ENCODE measurements at places on chromosomes 1 and 21.

- H3K4me1 ChIP-seq: no peaks in the 10 kb centered on the region
- DNase-seq: no peak
- no peak overlapping the region for H3K4me3 ChIP-seq
- H3K27ac ChIP-seq: no peak overlapping the region
- no peaks in the 10 kb centered on the region for H3K27me3 ChIP-seq
Observed at GRCh38 chr1:26970810-26971209, 10.5 kb upstream of the KDF1 start.

DNA sequence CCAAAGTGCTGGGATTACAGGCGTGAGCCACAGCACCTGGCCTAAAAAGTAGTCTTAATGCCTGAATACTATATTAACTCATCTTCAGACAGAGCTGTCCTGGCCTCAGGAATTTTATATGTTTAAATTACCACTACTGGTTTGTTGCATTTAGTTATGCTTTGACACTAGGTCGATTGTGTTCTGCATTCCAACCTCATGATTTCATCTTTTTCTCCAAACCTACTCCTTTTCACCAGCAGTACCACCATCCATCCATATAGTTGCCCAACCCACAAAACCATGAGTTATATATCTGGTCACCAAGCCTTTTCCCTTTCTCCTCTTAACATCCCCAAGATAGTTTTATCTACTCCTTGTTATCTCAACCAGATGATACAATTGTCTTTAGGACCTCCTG is 22.6 kb downstream of the FMO5 start:
- DNase-seq: no peak
- H3K27ac ChIP-seq: no peak overlapping the region
- no peaks in the 10 kb centered on the region for H3K27me3 ChIP-seq
- no peak overlapping the region for H3K4me3 ChIP-seq
- no peaks in the 10 kb centered on the region for H3K4me1 ChIP-seq

GRCh38 chr1:202018468-202019234 is 8.3 kb downstream of the ELF3 start:
- no peak overlapping the region for H3K4me3 ChIP-seq
- H3K4me1 ChIP-seq: no peaks in the 10 kb centered on the region
- no peaks in the 10 kb centered on the region for H3K36me3 ChIP-seq
- no peak overlapping the region for H3K27ac ChIP-seq
- H3K27me3 ChIP-seq: no peaks in the 10 kb centered on the region

GRCh38 chr1:224730540-224730939 is 114.4 kb downstream of the CNIH3 start:
- DNase-seq: no peak
- no peaks in the 10 kb centered on the region for H3K4me1 ChIP-seq
- H3K4me3 ChIP-seq: no peak overlapping the region
- no peaks in the 10 kb centered on the region for H3K36me3 ChIP-seq
- H3K27me3 ChIP-seq: no peaks in the 10 kb centered on the region
- H3K27ac ChIP-seq: no peak overlapping the region

GRCh38 chr1:28521502-28522164 is 15.8 kb downstream of the RCC1 start:
- peaks cover 9% of the 10 kb centered on the region for H3K4me1 ChIP-seq
- H3K27me3 ChIP-seq: no peaks in the 10 kb centered on the region
- no peaks in the 10 kb centered on the region for H3K36me3 ChIP-seq
- no peak overlapping the region for H3K27ac ChIP-seq

- peak overlapping the region; percentile 96 for H3K27ac ChIP-seq
- H3K4me3 ChIP-seq: peak overlapping the region; percentile 54
- H3K36me3 ChIP-seq: peaks cover 2% of the 10 kb centered on the region
- H3K27me3 ChIP-seq: no peaks in the 10 kb centered on the region
- H3K4me1 ChIP-seq: peaks cover 31% of the 10 kb centered on the region
Observed at GRCh38 chr1:154960446-154961136, 991 bp downstream of the PYGO2 start.

GRCh38 chr1:31580513-31580870 is 4.2 kb downstream of the TINAGL1 start:
- DNase-seq: no peak
- no peak overlapping the region for H3K4me3 ChIP-seq
- no peak overlapping the region for H3K27ac ChIP-seq
- no peaks in the 10 kb centered on the region for H3K36me3 ChIP-seq
- H3K27me3 ChIP-seq: no peaks in the 10 kb centered on the region

- no peak for DNase-seq
- H3K4me1 ChIP-seq: no peaks in the 10 kb centered on the region
- H3K27ac ChIP-seq: no peak overlapping the region
- peaks cover 3% of the 10 kb centered on the region for H3K27me3 ChIP-seq
- no peak overlapping the region for H3K4me3 ChIP-seq
- no peaks in the 10 kb centered on the region for H3K36me3 ChIP-seq
Observed at GRCh38 chr1:15180189-15180588, 26.6 kb downstream of the TMEM51 start.

DNA sequence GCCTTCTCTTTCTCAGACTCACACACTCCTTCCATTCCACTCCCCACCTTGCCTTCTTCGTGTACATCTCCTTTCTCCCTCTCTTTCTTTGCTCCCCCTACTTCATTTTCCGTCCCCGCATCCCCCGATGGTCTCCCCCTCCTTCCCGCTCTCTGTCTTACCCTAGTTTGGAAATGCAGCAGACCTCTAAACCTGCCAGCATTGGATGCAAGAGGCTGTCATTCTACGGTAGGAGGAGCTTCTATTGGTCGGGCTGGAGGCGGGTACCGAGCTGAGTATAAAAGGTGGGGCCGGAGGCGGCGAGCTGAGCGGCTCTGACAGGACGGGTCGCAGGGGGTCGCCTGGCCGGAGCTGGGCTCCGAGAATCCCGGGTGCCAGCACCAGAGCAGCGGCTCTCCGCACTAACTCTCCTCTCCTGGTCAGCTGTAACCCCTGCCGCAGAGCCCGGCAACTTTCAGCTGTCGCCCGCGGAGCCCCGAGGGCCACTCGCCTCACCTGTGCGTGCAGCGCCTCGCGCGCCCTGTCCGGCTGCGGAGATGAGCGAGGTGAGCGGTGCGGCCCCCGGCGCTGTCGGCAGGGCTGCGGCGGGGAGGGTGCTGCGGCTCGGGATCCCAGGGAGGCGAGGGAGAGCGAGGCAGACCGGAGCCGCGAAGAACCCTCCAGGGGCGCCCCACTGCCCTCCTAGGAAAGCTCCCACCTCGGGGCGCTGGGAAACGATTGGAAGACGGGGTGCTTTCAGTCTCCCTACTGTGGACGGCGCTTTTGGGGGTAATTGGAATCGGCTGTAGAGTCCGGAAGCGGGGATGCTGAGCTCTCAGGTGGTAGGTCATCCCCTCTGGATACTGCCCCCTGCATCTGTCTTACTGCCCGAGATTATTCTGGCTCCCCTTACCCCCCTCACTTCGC is at the start of gene PCP4L1:
TSS of gene PCP4L1 (plus strand) at position 307 of the 906 bp plus-strand sequence. CDS start at position 537, 230 bp downstream.
- peak within 1 kb of the TSS; percentile 43 for H3K4me3 ChIP-seq
- H3K27ac ChIP-seq: no peak within 1 kb of the TSS
- peak; percentile 31 for DNase-seq
- no peaks in the 10 kb centered on the region for H3K4me1 ChIP-seq
- H3K27me3 ChIP-seq: peaks cover 13% of the 10 kb centered on the region

DNA sequence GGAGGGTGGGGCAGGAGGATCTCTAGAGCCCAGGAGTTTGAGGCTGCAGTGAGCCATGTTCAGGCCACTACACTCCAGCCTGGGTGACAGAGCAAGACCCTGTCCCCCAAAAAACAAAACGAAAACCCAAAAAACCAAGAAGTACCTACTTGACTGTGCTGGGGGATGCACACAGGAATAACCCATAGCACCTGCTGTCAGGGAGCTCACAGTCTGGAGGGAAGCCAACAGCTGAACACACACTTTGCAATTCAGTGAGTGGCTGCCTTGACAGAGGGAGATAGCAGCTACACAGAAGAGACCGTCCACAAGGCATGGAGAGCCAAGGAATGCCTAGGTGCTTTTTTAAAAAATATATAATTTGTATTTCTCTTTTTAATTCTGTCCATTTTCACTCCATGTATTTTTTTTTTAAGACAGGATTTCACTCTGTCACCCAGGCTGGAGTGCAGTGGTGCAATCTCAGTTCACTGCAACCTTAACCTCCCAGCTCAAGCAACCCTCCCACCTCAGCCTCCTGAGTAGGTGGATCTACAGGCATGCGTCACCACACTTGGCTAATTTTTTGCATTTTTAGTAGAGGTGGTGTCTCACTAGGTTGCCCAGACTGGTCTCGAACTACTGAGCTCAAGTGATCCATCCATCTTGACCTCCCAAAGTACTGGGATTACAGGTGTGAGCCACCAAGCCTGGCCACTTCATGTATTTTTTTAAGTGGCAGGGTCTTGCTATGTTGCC is 68.7 kb downstream of the NID1 start:
- no peak for DNase-seq
- peaks cover 31% of the 10 kb centered on the region for H3K4me1 ChIP-seq
- H3K36me3 ChIP-seq: no peaks in the 10 kb centered on the region
- H3K4me3 ChIP-seq: no peak overlapping the region
- no peaks in the 10 kb centered on the region for H3K27me3 ChIP-seq
- H3K27ac ChIP-seq: no peak overlapping the region

DNA sequence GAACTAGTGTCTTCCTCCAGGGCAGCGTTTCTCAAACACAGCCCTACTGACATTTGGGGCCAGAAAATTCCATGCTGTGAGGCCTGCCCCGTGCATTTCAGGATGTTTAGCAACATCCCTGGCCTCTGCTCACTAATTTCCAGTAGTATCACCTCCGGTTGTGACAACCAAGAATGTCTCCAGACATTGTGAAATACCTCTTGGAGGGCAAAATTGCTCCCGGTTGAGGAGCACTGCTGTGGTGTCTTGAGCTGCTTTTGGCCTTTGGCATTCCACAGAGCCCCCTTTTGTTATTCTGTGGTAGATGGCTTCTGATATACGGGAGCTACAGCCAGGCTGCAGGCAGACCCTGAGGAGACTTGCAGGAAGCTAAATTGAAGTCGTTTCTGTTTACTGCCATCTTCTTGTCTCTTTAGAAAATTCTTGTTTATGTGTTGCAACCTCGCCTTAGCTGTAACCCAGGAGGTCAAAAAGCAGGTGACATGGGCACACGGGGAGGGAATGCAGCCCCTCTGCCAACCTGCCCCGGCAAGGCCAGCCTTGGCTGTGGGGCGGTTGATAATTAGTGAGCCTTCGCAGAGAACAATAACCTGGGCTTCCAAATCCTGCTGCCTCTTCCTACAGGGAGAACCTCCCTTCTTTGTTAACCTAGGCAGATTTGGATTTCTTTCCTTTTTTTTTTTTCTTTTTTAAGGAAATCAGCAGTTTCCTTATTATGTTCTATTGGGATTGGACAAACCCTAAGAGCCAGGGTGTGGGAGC is 74.7 kb upstream of the AKT3 start:
- H3K4me1 ChIP-seq: no peaks in the 10 kb centered on the region
- H3K27me3 ChIP-seq: no peaks in the 10 kb centered on the region
- no peaks in the 10 kb centered on the region for H3K36me3 ChIP-seq
- DNase-seq: no peak
- no peak overlapping the region for H3K27ac ChIP-seq
- H3K4me3 ChIP-seq: no peak overlapping the region

DNA sequence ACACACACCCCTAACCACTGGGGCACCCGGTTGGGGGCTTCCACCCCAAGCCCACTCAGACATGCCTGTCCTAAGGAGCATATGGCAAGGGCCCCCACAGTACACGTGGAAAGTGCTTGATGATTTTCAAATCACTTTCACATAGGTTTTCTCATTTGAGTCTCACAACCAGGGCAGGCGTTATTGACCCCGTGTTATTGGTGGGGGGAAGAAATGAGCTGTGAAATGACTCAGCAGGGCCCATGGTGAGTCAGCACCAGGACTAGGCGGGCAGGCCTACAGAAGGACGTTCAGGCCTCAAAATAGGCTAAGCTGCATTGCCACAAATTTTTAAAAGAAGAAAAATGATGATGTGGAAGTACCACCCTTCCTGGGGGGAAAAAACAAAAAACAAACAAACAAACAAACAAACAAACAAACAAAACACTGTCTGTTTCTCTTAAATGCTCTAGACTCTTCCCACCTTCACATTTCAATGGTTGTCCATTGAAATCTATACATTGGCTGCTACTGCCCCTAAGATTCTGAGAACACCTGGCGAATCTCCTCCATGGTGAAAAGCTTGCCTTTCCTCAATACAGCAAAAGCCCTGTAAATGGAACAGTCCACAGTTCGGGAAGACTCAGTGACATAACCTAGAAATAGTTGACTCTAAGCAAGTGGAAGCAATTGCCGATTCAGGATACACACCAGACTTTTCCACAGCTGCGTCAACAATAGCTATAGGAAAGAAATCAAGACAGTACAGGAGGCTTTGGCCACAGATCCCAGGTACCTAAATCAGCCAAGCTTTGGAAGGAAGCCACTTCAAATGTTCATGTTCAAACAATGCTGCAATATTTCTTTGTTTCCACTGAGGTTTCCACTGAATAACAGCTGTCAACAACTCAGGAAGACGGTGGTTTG is 234.7 kb downstream of the TOMM20 start:
- H3K4me1 ChIP-seq: no peaks in the 10 kb centered on the region
- no peak overlapping the region for H3K27ac ChIP-seq
- H3K27me3 ChIP-seq: no peaks in the 10 kb centered on the region
- H3K36me3 ChIP-seq: no peaks in the 10 kb centered on the region
- no peak for DNase-seq
- no peak overlapping the region for H3K4me3 ChIP-seq

Measured in naive thymus-derived CD4-positive, alpha-beta T cell (primary cell).